A172 (cell line): ENCODE measurements at places on chromosomes 3 and 15. TPM values are rescaled to one million over a fixed set of nuclear protein-coding genes. Genes with fewer than 3 reads are reported as not detected.

DNA sequence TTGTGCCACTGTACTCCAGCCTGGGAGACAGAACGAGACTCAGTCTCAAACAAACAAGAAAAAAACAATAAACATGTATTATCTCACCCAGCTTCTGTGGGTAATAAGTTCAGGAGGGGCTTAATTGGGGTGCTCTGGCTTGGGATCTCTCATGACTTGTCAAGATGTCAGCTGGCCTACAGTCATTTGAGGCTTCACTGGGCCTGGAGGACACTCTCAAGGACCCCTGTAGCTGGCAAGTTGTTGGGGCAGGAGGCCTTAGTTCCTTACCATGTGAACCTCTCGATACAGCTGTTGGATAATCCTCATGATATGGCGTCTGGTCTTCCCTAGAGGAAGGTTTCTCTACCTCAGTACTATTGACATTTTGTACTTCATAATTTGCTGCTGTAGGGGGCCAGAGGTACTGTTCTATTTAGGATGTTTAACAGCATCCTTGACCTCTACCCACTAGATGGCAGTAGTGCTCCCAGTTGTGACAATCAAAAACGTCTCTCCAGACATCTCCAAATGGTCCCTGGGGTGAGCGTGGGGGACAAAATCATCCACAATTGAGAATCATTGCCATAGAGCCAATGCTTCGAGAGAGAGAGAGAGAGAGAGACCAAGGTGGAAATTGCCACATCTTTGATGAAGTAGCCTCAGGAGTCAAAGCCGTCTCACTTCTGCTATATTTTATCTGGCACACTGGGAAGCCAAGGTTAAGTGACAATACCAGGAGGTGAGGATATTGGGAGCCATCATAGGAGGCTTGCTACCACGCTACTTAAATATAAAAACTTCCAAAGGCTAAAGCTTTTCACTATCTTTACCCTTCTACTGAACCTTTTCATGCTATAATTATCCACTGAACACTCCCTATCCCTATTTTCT is 23.9 kb upstream of the SLTM start:
- DNase-seq = peak; percentile 63

DNA sequence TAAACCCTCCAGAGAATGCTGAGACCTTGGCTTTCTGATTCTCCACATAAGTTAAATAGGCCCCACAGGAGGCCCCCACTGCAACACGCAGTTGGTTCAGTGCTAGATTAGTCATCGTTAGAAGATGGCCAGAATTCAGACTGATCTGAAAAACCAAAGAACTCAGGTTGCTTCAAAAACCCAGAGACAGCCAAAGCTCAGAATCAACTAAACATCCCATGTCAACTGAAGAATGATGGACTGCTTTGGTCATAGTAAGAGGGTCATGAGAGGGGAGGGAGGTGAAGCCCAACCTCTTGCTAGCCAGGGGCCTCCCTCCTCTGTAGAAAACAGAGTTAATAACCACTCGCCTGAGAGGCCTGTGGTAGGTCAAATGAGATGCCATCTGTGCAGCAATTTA is 93.1 kb downstream of the AKAP13 start:
- peak; percentile 26 for DNase-seq

DNA sequence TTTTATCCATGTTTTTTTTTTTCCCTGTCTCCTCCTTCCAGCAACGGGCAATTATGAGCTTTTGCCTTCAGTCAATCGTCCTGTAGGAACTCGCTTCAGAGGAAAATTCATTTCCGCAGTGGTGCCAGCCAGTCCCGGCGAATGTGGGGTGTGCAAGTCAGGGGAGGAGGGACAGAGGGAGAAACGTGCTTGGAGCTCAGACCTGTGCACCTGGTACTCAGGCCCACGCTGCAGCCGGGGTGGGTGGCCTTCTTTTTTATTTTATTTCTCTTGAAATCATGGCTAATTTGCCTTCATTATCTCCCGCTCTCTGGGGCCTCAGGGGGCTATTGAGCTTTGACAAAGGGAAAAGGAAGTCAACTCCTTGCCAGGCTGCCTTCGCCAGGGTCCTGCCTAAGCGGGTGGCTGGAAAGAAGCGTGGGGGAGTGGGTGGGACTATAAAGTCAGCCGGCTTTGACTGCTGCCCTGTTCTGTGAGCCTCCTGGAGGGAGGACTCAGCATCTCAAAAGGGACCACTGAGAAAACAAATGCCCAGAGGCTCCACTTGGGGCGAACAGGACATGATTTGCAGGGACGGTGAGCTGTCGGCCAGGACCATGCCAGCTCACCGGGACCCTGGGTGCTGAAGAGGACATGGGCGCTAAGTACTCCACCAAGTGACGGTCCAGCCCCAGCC is 5.5 kb downstream of the GRIP2 start:
- no peak for DNase-seq

The FGD5 gene
- not detected in 2 replicates for total RNA-seq
